ENCODE measurements at places on chromosomes 12 and 14. TPM values are rescaled to one million over a fixed set of nuclear protein-coding genes. Genes with fewer than 3 reads are reported as not detected.

The FSCB gene
- polyA plus RNA-seq = not detected

The RD3L gene
- not detected for polyA plus RNA-seq

The MORN3 gene
- 6.3 TPM for polyA plus RNA-seq

The ACOT4 gene
- polyA plus RNA-seq = 8.1 TPM

The TMEM30B gene
- 5.4 TPM for polyA plus RNA-seq

The SMCO2 gene
- polyA plus RNA-seq = not detected

The CIDEB gene
- polyA plus RNA-seq = 17.2 TPM

The SLC35F4 gene
- polyA plus RNA-seq = not detected

The P2RX2 gene
- not detected for polyA plus RNA-seq

The TEX52 gene
- not detected for polyA plus RNA-seq

The OTX2 gene
- polyA plus RNA-seq = not detected

The FAM90A1 gene
- not detected for polyA plus RNA-seq

The EMC9 gene
- 13.6 TPM for polyA plus RNA-seq

The NPFF gene
- polyA plus RNA-seq = not detected

The RTL1 gene
- polyA plus RNA-seq = not detected

The TAS2R31 gene
- polyA plus RNA-seq = not detected

The PROX2 gene
- polyA plus RNA-seq = not detected

The DPPA3 gene
- not detected for polyA plus RNA-seq

The ACSM4 gene
- polyA plus RNA-seq = not detected

The PRR13 gene
- polyA plus RNA-seq = 843 TPM

The TMEM132C gene
- polyA plus RNA-seq = not detected

The ACOT6 gene
- not detected for polyA plus RNA-seq

The PRH1 gene
- 13.3 TPM for polyA plus RNA-seq

The ENO2 gene
- 28.4 TPM for polyA plus RNA-seq

The CRACR2A gene
- 5.6 TPM for polyA plus RNA-seq

The CD163L1 gene
- polyA plus RNA-seq = not detected

The LTBP2 gene
- 0.36 TPM for polyA plus RNA-seq

The TC2N gene
- 234 TPM for polyA plus RNA-seq

The FAM161B gene
- polyA plus RNA-seq = 0.59 TPM

The WIF1 gene
- not detected for polyA plus RNA-seq

The PCK2 gene
- polyA plus RNA-seq = 15.5 TPM

The RPGRIP1 gene
- not detected for polyA plus RNA-seq

The ZNF891 gene
- polyA plus RNA-seq = 0.37 TPM

The HOXC5 gene
- not detected for polyA plus RNA-seq

The APPL2 gene
- polyA plus RNA-seq = 15.1 TPM

The KIF5A gene
- not detected for polyA plus RNA-seq

The MIPOL1 gene
- polyA plus RNA-seq = 0.98 TPM

The CPSF2 gene
- 24.0 TPM for polyA plus RNA-seq

The PLEKHG7 gene
- 0.16 TPM for polyA plus RNA-seq

The KRT6B gene
- polyA plus RNA-seq = not detected

The TUNAR gene
- not detected for polyA plus RNA-seq

The NTS gene
- polyA plus RNA-seq = not detected

The CTDSP2 gene
- polyA plus RNA-seq = 74.8 TPM

The TDP1 gene
- 42.2 TPM for polyA plus RNA-seq

The TEAD4 gene
- not detected for polyA plus RNA-seq

The CCDC196 gene
- polyA plus RNA-seq = not detected

The TNS2 gene
- polyA plus RNA-seq = 0.45 TPM

The IL22 gene
- not detected for polyA plus RNA-seq

Data from CD4-positive, alpha-beta memory T cell (primary cell).